Effector CD4-positive, alpha-beta T cell (primary cell): ENCODE measurements at places on chromosomes 7 and 10.

DNA sequence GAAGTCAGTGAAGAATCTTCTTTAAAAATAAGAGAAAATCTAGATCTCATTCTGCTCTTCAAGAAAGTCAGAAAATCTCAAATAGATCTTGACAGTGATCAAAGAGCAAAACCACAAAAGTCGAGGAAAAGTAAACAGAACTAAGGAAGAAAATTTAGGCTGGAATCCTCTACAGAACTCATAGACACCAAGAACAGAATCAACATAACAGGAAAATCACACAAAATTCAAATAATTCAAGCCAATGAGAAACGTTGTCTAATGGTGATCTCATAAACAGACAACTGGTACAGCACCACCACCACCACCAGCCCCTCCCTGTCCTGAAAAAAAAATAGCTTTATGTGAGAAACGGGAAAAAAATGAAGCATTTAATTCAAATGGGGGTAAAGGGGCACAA lies 6.9 kb downstream of the ITGB1 start:
- no peak for DNase-seq

DNA sequence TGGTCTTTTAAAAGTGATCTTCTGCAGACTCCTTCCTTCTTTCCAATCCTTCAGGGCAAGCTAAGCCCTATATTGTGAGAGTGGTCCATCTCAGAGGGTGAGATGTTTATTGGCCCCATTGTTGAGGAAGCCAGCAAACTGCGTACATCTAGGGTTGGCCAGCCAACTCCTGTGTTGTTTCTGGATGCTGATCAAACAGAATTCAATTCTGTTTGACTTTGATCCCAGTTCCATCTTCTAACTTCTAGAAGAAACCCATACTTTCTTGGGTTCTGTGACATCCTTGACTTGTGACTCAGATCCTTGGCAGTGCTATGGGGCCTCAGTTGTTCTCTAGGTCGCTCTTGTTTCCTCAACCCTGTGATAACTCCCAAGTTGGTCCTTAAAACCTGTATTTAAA lies 116.2 kb downstream of the LSMEM1 start:
- DNase-seq: no peak

DNA sequence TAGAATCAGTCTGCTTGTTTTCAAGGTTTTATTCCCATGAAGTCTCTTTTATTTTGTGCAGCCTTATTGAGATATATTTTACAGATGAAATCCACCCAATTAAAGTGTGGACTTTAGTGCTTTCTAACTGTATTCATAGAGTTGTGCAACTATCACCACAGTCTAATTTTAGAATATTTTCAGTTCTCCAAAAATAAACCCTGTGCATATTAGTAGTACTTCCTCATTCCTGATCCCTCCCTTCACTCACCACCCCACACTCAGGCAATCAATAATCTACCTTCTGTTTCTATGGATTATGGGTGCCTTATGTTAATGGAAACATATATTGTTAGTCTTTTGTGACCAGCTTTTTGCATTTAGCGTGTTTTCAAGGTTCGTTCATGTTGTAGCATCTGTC lies 185.7 kb upstream of the TMEM72 start:
- DNase-seq: no peak

GRCh38 chr7:139696552-139696951 lies 81.2 kb downstream of the HIPK2 start:
- no peak for DNase-seq

GRCh38 chr10:70843333-70843732 lies 27.6 kb downstream of the SGPL1 start:
- DNase-seq: no peak

GRCh38 chr10:72126184-72126871 lies 38.0 kb upstream of the SPOCK2 start:
- DNase-seq: no peak

DNA sequence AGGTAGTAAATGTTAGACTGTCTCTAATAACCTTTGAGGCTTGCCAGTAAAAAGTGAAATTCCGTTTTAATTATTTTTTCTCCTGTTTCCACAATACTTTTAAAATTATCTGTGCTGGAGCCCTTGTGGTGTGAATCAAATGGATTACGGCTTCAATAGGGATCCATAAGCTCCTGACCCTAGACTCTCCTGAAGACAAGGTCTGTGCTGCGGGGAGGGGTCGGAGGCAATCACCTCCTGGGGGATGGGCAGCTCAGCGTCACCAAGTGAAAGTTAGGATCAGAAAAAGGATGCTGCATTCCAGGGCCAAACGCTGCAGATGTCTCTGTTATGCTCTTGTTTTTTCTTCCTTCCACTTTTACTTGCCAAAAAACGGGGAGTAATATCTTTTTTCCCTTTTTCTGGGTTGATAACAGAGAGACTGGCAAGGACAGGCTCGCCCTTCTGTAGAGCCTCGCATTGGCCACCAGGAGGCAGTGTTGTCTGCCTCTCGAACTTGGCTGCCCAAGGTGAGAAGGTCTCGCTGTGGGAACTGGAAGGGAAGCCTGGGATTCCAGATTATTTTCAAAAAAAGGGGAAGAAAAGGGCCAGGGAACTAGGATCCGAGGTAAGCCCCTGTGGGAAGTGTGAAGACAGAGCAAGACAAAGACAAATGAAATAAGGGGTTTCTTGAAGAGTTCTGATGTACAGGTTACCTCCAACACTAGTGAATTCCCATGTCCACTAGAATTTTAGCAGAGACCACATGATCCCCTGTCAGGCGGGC lies 621.9 kb downstream of the ACTR3B start:
- no peak for DNase-seq

GRCh38 chr7:155761162-155761561 lies 51.1 kb downstream of the SHH start:
- DNase-seq: no peak

GRCh38 chr10:90917238-90917967 lies 3.5 kb downstream of the ANKRD1 start:
- DNase-seq: no peak

DNA sequence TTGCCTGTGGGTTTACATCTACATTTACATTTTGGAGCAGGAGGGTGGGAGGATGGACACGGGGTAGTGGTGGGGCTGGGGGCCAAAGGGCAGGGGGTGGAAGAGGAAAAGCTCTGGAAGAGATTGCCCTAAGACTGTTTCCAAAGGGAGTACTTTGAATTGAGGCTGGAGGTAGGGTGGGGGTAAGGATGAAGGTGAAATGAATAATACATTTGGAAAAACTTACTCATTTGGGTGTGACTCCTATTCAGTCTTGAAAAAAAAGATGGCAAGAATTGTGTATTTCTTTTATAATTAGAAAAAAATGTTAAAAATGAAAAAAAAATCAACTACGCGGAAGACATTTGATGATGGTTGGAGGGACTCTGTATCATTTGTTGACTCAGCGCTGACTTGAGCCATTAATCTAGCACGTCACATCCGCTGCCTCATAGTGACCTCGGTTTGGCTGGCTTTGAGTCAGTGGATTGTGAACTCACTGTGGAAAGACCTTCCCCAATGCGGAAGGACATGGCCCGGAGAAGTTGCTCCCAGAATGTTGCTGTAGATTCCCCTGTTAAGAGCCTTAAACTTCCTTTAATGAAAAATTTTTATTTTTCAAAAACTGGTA lies 2.8 kb downstream of the FAM180A start:
- no peak for DNase-seq

- no peak for DNase-seq
These were observed 14.4 kb upstream of the SPRN start for GRCh38 chr10:133438711-133439273.

GRCh38 chr10:102375250-102375649 lies 20.3 kb upstream of the NFKB2 start:
- no peak for DNase-seq

DNA sequence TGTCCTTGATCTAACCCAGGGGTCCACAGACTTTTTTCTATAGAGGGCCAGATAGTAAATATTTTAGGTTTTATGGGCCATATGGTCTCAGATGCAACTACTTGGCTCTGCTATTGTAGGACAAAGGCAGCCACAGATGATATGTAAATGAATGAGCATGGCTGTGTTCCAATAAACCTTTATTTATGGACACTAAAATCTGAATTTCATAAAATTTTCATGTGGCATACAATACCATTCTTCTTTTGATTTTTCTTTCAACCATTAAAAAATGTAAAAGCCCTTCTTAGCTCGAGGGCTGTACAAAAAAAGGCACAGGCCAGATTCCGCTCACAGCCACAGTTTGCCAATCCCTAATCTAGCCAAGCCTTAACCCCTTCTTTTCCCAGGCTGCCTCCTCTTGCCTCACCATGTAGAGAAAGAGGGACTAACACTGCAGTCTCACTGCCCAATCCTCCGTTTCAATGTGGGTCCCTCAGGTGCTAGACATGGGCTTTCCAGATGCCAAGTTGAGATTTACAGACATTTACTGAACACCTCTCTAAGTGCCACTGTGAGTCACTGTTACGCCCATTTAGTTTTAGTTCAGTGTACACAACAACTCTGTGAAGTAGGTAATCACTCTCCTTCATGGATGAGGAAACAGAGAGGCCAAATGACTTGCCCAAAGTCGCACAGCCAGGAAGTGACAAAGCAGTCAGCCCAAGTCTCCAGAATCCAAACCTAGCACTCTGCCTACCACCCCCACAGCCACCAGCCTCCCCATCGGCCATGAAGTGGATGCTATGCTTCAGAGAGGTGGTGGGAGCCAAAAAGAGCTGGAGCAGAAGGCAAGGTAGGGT lies 132.6 kb upstream of the PDLIM1 start:
- no peak for DNase-seq

DNA sequence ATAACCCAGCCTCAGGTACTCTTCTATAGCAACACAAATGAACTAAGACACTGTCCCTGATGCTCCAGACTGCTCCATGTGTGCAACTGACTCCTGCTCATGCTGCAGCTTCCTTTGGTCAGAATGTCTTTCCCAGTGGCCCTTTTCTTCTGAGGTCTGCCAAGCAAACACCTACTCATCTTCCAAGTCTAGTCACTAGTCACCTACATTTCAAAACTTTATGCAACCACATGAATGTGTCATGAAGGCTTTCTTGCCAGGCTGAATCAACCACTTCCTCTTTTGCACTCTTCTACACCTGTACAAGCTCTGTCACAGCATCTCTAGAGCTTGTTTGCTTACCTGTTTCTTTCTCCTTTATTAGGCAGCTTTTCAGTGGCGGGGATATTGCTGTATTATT lies 75.8 kb downstream of the LSMEM1 start:
- DNase-seq: no peak
